ENCODE measurements at places on chromosomes 11 and 22.

GRCh38 chr11:121763526-121763925 lies 310.8 kb upstream of the SORL1-AS1 start:
- no peak for DNase-seq

GRCh38 chr11:2369896-2370295 lies 7.2 kb upstream of the CD81 start:
- no peak for DNase-seq

DNA sequence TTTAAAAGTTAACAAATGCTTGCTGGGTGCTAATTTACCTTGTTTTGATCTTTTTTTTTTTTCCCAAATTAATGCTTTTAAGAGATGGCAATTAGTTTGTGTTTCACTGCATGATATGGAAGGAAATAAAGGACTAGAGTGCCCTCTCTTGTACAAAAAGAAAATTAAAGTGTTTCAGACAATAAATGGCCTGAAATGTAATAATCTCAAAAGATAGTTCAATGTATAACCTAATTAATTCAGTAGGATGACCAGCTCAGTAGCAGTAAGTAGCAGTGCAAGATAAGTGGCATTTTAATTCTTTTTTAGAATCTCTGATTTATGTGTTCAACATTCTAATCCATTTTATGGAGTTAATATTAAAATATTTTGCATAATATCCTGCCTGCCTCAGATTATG lies 39.9 kb upstream of the MYO18B start:
- peak; percentile 55 for DNase-seq

GRCh38 chr11:110438017-110438416 lies 8.3 kb downstream of the FDX1 start:
- no peak for DNase-seq

- no peak for DNase-seq
Observed at GRCh38 chr11:134995741-134996140, 583.7 kb upstream of the B3GAT1 start.

GRCh38 chr11:21634491-21634890 lies 558.4 kb upstream of the ANO5 start:
- no peak for DNase-seq

DNA sequence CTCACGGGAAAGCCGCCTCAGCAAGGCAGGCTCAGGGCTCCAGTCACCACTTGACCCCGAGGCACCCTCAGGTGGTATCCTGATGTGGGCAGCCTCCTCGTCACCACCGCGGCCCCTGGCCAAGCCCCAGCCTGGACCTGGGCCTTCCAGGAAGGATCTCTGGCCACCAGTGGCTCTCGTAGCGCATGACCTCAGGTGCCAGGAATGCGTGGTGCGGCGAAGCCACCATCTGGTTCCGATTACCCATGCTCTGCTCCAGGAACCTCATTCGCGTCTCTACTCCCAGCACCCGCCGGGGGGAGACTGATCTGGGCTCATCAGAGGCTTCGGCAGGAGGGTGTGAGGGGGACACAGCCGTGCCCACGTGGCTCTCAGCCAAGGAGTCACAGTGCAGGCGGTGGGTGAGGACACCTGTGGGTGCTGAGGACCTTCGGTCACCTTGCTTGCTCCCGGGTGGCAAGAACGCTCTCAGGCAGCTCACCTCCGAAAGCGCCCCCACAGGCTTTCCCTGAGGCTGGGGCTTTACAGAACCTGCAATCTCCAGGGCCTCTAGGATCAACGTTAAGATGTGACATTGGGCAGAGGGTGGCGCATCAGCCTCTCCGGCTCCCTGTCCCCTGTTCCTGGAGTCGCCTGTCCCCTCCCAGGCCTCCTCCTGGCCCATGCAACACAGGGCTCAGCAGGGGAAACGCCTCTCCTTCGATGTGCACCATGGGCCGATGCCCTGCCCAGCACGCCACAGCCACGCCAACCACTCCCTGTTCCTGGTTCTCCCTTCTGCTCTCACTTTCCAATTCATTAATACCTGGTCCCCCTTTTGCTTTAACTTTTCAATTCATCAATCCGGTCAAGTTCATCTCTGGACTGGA lies 39.0 kb downstream of the TBX1 start:
- DNase-seq, result peak; percentile 33

- DNase-seq, result no peak
Observed at GRCh38 chr11:120173019-120173705, 35.2 kb upstream of the TRIM29 start.

Measured in G401 (cell line).